CD4-positive, alpha-beta T cell treated with Interleukin-10 for 1 hour (primary cell): ENCODE measurements at places on chromosomes 7 and 10.
A peak's percentile ranks its signal among the peaks of the same experiment; 100 is the strongest.

GRCh38 chr10:86646933-86647332, 7.4 kb upstream of the OPN4 start:
- no peak for DNase-seq

- no peak for DNase-seq
These were observed 9.6 kb upstream of the GPR15LG start for GRCh38 chr10:84163996-84164395.

DNA sequence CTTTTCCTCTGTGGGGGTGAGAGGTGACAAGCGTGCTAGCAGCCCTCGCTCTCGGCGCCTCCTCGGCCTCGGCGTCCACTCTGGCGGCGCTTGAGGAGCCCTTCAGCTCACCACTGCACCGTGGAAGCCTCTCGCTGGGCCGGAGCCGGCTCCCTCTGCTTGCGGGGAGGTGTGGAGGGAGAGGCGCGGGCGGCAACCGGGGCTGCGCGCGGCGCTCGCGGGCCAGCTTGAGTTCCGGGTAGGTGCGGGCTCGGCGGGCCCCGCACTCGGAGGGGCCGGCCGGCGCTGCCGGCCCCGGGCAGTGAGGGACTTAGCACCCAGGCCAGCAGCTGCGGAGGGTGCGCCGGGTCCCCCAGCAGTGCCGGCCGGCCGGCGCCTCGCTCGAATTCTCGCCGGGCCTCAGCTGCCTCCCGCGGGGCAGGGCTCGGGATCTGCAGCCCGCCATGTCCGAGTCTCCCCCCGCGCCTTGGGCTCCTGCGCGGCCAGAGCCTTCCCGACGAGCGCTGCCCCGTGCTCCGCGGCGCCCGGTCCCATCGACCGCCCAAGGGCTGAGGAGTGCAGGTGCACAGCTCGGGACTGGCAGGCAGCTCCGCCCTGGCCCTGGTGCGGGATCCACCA, 352.8 kb upstream of the PODXL start:
- DNase-seq: no peak

- peak; percentile 79 for DNase-seq
These were observed 289.6 kb downstream of the SFMBT2 start for GRCh38 chr10:7121154-7121797.

- DNase-seq: no peak
These were observed 339.3 kb upstream of the POM121L12 start for GRCh38 chr7:52695973-52696595.

DNA sequence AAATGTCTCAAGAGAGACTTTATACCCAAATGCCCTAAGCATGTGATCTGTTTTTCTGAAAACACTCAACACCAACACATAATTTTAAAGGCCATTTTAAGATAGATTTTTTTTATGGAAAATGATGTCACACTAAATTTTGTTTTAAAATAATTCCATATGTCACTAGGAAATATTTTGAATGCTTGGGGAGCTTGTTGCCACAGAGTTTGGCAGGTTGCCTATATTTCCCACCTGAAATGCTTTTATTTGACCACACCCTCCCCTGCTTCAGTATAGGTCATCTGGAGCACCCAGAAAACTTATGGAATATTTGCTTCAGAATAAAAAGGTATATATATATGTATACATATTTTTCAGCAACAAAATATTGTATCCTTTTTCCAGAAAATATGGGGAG, 180.0 kb upstream of the ANK3 start:
- DNase-seq: no peak

GRCh38 chr10:31317652-31318381, 1.2 kb upstream of the ZEB1 start:
- no peak for DNase-seq

- no peak for DNase-seq
These were observed 93.0 kb upstream of the KCTD7 start for GRCh38 chr7:66535414-66536329.

DNA sequence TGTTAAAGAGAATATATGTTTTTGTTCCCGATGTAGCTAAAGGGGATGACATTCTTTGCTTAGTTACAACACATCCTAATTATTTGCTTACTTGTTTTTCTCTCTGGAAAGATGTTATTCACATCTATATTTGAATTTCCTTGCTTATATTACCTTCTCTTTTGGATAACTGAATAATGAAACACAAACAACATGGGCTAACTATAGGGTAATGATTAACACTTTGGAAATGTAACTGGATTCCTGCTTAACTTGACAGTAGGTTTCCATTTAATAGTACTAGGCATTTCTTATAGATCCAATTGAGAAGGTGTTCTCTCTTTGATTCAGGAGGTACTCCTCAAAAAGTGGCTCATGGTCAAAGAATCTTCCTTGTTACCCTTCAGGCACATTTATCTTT, 141.1 kb downstream of the CCSER2 start:
- DNase-seq: no peak

DNA sequence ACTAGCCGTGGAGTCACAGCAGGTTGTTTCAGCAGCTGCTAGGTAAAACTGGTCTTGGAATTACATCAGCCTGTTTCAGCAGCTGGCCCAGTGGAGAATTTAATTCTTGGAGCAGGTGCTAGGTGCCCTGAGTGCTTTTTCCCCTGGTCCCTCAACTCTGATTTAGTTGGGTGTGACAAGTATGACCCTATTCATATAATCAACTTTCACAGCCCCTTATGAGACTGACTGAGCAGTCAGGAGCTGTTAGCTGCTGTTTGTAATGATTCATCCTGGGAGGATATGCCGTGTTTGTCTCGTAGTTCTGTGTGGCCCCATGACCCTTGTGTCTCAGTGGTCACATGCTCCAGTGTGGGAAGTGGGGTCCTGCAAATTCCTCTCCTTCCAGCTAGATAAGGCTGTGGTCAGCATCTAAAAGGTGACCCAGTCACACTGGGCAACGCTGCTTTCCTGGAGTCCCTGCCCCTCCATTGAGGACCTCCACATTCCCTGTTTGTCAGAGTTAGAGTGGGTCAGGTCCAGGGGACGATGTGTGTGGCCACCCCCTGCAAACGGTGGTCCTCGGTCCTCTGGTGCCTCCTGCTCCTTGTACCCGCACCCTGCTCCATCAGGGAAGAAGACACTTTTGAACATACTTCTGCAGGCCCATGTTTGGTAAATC, 28.3 kb downstream of the TBATA start:
- no peak for DNase-seq

DNA sequence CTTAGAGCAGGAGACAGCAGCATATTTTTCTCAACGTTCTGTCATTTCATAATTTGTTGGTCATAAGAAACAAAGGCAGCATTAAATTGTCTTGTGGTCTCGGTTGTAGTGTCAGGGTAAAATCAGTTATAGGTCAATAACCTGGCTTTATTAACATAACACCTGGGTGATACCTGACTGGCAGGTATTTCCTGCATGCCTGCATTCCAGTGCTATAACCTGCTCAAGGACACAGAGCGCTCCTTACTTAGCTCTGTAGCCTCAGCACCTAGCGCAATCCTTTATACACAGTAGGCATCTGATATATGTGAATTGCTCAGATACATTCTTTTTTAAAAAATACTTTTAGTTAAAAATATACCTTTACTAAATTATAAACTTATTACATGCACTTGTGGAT, 38.9 kb upstream of the PRKG1 start:
- DNase-seq: no peak

DNA sequence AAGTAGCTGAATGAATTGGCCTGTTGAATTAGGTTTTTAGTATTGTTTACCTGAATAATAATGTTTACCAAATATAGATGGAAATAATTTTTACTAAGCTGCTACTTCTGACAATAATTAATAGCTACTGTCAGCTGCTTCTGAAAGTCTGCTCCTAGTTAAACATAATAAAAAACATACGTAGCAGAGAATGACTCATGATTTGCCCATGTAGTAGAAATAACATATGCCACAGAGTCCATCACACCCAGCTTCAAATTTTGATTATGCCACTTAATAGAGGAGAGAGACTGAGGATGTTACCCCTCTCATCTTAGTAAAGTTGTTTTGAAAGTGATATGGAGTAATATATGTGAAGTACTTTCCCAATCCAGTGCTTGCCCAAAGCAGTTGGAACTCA, 57.6 kb upstream of the MDFIC start:
- DNase-seq: no peak

GRCh38 chr10:68424454-68425014, 17.5 kb upstream of the RUFY2 start:
- DNase-seq: no peak

GRCh38 chr10:79248341-79249185, 98.7 kb upstream of the PPIF start:
- peak; percentile 32 for DNase-seq

DNA sequence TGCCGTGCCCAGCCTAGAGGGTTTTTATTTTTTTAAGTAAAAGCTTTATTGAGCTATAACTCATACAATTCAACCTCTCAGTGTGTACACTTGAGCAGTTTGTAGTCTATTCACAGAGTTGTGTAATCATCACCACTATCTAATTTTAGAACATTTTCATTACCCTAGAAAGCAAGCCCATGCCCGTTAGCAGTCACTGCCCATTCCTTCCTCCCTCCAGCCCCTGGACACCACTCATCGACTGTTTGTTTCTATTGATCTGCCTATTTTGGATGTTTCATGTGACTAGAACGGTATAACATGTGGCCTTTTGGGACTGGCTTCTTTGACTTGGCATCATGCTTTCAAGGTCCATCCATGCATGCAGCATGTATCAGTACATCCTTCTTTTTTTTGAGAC, 25.7 kb upstream of the SEC61A2 start:
- DNase-seq: no peak

DNA sequence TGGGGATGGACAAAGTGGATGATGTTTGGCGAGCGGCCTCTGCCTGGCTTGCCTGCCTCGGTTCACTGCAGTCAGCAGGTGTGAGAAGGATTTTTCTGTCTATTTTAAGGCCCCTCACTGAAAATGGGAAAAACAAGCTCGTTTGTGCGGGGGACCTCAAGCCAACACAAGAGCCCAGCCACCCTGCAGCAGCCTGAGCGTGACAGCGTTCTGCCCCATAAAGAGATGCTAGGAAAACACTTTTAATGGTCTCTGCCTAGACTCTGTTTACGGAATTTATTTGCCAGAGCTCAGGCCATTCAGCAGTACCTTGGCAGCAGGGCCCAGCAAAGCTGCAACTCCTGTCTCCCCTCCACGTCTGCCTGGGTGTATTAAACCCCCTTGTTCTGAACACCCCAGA, 131.7 kb downstream of the GRK5 start:
- no peak for DNase-seq

- no peak for DNase-seq
These were observed 325.2 kb downstream of the PRPF18 start for GRCh38 chr10:13911821-13912520.

DNA sequence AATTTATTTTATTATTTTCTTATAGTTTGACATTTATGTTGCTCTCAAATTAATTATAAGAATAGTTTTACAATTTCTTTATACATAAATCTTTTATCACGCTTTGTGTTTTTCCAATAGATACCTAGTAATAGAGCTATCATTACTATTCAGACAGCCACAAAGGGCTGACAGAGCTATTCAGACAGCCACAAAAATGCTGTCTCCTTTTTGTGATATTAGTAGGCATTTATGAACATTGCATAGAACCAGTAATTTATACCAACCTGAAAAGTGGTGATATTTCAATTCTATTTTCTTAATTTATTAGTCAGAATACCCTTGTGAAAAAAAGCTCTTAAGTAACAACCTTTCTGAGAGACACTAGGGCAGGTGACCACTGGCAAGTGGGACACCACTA, 34.2 kb upstream of the IGFBP3 start:
- DNase-seq: no peak

DNA sequence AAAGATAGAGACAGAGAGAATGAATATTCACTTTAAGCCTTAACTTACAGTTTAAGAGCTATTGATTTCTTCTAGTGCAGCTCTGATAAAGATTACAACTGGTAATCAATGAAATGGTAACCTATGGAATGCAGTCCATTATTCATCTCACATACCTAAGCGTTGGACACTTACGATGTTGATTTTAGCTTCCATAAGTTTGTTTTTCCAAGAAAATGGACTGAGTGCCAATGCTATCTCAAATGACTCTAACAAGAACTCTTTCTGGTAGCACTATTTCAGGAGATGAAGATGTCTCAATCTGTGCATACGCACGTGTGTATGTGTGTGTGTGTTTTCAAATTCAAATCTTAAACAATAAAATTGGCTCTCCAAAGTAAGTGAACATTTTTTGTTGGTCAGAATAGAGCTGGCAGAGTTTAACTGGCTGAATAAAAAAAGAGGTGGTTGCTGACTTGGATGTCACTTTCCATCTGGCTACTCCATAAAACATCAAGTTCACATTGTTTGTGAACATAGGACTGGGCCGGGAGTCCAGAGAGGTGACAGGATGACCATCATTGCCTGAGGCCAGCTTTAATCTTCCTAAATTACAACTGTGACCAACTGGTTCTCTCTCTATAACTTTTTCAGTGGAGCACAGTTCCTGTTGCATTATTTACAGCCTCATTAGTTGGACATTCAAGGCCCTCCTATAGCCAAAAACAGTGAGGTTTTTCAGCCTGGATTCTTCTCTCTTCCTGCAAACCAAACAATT, 106.9 kb upstream of the CSTF2T start:
- no peak for DNase-seq

GRCh38 chr10:9437131-9437530, 1382.6 kb downstream of the GATA3 start:
- DNase-seq: no peak
